ENCODE measurements at places on chromosomes 5 and 9.

DNA sequence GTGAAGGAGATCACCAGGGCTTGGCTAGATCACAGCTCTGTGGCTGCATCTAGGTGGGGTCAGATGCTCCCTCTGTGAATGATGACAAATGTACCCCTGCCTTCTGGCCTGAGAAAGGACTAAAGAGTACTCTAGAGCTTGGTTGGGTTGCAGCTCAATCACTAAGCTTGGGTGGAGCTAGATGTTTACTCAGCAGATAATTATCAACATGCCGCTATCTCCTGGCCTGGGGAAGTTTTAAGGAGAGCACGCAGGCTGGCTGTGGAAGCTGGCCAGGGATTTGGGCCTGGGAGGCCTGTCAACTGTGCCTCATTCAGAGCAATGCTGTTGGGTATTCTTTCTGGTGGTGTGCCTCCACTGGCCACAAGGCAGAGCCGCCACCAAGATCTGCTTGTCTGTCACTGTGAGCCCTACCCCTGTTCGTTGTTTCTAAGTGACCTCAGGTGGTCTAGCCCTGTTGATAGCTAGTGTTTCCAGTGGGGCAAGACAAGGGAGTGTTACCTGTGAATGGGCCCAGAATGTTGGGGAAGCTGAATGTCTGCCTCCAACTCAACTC lies 181.7 kb downstream of the ADGRV1 start:
- DNase-seq: no peak

GRCh38 chr9:105083256-105083655 lies 155.3 kb upstream of the ABCA1 start:
- no peak for DNase-seq

DNA sequence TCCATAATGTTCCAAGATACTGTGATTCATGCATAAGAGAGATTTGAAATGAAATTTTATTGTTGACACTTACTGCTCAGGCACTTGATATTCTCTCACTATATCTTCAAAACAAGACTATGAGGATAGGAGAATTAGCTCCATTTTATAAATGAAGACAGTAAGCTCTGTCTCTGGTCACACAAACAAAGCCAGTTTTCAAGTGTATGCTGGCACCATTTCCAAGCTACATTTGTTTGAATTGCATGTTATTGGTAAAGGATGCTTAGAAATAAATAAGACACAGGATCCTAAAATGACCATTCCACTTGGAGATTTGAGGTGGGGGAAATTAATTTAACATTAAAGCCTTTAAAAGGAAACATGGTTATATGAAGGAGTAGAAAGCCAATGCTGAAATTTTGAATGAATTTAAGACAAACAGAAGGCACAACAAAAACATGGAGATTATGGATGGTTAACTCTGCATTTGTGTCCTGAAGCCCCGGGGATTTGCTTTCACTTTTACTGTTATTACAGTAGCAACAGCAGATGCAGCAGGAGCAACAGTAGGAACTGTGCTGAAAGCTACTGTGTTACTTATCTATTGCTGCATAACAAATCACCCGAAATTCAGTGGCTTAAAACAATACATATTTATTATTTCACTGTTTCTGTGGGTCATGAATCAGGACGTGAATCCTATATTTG lies 79.7 kb upstream of the ASTN2 start:
- no peak for DNase-seq

DNA sequence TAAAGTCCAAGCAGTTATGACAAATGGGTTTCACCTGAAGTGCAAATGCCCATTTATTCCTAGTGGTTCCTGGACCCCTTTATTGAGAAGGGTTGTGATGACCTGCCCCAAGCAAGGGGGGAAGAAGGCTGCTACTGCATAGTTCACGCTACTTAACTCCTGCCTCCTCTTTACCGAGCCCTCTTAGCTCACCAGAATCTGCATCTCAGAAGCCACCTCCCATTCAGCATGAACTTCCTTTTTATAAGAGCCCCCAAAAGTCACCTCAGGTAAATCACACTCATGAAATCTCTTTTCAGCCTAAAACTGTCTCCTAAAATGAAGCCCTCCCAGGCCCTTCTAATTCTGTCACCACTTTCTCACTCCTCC lies 26.6 kb upstream of the C9orf72 start:
- no peak for DNase-seq

- DNase-seq: peak; percentile 11
Observed at GRCh38 chr5:102901424-102902134, 146.5 kb downstream of the PAM start.

DNA sequence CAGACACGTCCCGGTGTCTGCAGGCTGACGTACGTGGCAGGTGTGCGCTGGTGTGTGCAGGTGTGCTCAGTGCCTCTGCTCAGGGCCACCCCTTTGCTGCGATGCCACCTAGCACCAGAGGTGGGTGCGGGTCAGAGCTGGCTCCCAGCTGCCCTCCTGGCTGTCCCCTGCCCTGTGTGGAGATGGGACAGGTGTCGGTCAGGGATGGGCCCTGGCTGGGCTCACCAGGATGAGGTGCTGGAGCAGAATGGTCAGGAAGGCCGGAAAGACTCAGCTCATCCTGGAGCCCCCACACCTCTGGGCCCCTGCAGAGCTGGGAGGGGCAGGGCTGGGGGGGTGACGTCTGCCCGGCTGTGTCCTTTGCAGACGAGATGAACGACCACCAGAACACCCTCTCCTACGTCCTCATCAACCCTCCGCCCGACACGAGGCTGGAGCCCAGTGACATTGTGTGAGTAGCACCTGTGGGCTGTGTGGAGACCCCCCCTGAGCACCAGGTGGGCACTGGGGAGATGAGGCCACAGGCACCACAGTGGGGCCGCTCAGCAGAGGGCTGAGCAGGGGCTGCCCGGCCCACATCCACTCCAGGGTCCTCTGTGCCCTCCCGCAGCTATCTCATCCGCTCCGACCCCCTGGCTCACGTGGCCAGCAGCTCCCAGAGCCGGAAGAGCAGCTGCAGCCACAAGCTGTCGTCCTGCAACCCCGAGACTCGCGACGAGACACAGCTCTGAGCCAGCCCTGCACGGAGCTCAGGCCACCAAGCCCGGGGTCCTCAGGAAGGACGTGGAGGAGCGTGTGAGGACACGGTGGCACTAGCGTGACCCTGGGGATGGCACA lies 89.7 kb downstream of the KCNT1 start:
- DNase-seq: no peak

DNA sequence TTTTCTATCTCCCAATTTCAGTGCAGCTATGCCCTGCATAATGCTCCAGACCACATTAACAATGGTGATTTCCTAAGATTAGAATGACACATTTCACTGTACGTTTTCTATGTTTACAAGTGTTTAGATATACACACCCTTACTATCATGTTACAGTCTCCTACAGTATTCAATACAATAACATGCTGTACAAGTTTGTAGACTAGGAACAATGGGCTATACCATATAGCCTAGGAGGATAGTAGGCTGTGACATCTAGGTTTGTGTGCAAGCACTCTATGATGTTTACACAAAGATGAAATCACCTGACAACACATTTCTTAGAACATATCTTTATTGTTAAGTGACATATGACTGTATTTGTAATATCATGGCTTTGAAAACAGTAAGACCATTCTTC lies 1435.6 kb upstream of the NUDT12 start:
- DNase-seq: no peak

- DNase-seq: no peak
Observed at GRCh38 chr5:106417163-106417562, 1253.6 kb downstream of the EFNA5 start.

DNA sequence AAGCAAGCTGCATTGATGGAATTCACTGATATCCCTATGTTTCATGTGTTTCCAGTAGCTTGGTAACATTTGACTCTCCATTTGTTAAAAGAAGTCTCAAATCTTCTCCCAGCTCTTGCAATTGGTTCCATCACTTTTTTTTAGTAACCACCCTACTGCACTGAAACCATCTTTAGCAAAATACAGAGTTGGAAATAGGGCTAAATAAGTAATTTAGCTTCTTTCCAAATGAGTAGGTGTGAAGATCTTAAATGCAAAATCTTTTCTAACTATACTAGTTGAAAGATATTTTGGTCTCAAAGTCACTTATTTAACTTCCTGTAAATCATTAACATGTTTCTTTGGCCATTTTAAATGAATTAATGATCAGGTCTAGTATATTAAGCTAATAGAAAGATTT lies 138.1 kb downstream of the DIRAS2 start:
- DNase-seq: no peak

- DNase-seq: peak; percentile 69
Observed at GRCh38 chr5:145975361-145976066, 39.1 kb downstream of the SH3RF2 start.

- no peak for DNase-seq
Observed at GRCh38 chr5:176474476-176474875, 26.3 kb downstream of the FAF2 start.

DNA sequence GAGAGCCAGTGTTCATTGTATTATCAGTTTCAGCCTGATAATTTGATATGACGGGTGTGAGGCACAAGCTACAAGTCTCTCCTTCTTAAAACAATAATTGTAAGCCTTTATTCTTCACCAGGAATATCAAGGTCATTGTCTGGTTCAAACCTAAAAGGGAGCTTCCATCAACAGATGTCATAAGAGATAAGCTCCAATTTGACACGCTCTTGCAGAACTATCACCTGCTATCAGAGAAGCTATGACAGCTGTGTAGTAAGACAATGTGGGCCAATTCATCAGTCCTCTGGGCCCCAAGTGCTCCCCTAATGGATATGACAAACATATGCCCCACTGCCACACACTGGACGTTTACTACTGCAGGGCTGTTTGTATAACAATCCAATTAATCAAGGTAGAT lies 1010.2 kb upstream of the DMAC1 start:
- DNase-seq: no peak

GRCh38 chr5:2029206-2029605 lies 146.5 kb upstream of the IRX4 start:
- no peak for DNase-seq

GRCh38 chr9:93291536-93292287 lies 107.8 kb downstream of the WNK2 start:
- DNase-seq: no peak

DNA sequence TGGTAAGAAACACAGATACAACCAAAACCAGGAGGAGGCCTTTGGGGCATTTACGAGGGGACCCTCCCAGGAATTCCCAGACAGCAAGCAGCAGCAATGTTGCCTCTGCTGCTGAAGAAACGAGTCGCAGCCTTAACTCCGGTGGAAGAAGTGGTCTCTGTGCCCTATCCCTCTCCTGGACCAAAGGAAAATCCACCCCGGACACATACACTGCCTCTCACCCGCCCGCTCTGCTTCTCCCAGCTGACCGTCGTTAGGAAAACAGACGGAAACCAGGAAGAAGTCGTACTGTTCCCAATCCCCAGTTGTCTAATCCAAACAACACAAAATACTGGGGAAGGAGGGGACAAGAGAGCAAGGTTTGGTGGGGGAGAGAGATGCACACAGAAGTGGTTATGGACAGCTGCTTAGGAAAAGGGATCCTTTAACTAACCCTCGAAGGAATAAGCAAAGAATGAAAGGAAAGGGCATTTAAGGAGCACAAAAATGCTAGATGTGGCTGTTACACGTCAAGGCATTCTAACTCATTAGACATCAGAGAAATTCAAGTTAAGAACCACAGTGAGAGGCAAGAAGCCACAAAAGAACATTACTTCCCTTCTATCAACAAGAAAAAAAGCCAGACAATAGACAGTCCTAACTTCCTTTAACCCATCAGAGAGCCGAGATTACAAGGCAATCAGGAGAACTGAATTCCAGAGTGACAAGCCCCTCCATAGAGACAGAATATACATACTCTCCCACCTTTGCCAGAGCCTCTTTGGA lies 71.9 kb downstream of the ACTL7B start:
- DNase-seq: peak; percentile 30

- no peak for DNase-seq
Observed at GRCh38 chr9:135609366-135609955, 29.9 kb downstream of the GLT6D1 start.

- no peak for DNase-seq
Observed at GRCh38 chr5:168765086-168765550, 185.9 kb upstream of the PANK3 start.

DNA sequence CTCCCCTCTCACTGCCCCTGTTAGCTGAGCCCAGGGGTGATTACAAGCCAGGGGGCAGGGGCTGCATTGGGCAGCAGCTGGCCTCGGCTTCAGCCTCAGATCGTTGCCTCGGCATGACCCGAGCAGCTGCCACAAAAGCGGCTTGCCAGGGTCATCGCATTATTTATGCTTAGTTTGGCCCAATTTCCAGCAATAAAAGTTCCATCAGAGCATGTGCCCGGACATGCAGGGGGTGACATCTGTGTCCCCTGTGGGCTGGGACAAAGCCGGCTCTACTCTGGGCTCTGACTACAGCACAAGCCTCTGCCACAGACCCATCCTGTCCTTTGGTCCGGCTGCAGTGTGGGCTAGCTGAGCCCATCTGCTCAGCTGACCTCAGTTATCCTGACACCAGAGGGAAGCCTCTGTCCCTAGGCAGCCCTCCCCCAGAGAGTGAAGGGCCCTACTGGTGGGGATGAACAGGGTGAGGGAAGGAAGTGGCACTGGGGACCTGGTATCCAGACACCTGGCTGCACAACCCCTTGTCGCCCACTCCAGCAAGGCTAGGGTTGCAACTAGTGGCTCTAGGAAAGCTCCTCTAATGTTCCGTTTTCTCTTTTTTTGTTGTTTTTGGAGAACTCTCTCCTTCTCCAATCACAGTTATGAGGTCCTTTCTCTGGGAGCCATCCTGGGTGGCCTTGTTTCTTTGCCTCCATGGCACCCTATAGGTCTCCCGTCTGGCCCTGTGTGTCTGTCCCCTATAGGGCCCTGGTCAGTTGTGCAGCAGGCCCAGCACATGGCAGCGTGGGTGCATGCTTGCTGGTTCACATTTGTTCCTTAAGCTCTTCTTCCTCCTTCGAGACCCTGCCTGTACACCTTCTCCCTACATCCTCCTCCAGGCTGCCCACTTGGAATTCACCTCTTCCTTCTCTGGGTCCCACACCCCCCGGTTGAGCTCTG lies 13.3 kb upstream of the GADD45G start:
- no peak for DNase-seq

GRCh38 chr9:128625391-128626146 lies 31.1 kb downstream of the DYNC2I2 start:
- no peak for DNase-seq

DNA sequence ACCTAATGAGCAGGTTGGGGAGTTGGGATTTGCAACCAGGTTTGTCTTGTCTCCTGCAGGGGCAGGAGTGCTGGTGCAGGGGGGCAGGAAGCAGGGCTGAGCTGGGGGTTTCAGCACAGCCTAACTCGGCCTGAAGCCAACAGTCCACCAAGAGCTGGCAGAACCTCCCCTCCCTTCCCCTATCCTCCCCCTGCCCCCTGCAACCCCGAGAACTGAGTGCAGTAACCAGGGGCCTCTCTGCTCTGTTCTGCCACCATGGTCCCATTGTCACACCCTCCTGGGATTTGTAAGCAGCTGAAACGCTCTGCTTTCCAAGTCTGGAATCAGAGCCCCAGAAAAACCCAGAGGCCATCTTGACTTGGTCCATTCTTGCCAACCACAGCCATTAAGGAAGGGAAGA lies 72.9 kb downstream of the ARHGEF37 start:
- DNase-seq: no peak

- DNase-seq: no peak
Observed at GRCh38 chr5:154166901-154167791, 23.4 kb upstream of the GALNT10 start.

Data from HT-29 (cell line).